ENCODE measurements at places on chromosomes 6 and 20.

- DNase-seq, result no peak
Observed at GRCh38 chr6:73710470-73710869, 14.5 kb downstream of the CD109 start.

GRCh38 chr20:22688485-22688884 is 104.1 kb upstream of the FOXA2 start:
- DNase-seq, result no peak

DNA sequence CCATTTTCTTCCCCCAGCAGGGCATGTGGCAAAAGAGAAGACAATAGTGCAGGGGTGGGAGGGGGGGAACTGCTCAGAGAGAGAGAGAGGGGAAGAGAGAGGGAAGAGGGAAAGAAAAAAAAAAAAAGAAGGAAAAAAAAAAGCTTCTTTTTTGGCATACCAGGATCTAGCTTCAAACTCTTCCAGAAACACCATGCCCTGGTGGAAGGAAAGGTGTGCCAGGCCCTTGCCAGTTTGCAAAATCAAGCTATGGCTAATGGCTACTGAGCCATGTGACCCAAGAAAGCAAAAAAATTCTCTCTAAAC is 326 bp downstream of the ZMYND8 start:
- DNase-seq, result no peak

GRCh38 chr20:57528148-57528547 is 3.2 kb upstream of the CTCFL start:
- DNase-seq, result no peak

GRCh38 chr6:89611666-89612065 is 26.9 kb downstream of the LYRM2 start:
- no peak for DNase-seq
